Choroid plexus epithelial cell (primary cell): ENCODE measurements at places on chromosomes 1 and 21.

DNA sequence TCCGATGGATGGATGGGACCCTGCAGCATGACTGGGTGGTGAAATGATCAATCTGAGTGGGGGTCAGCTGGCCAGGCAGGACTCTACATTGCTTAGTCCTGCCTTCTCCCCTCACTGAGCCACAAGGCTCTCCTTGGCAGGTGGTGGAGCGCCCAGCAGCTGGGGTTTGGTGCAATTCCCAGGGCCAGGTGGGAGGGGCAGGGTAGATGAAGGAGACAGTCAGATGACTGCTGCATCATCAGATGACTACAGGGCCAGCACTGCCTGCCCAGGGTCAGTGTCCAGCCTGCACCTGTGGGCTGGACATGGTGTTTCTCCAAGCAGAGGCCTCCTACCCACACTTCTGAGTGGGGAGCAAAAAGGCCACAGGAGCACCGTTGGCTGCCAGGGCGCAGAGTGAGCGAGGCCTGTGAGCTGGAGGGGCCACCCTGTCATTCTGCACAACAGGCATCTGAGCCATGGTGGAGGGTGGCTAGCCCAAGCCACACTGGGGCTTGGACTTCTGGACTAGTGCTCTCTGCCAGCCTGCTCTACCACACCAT is 103.9 kb upstream of the EDN2 start:
- no peak for DNase-seq

GRCh38 chr21:39385299-39386145 is 36.6 kb upstream of the HMGN1 start:
- DNase-seq: peak; percentile 89

DNA sequence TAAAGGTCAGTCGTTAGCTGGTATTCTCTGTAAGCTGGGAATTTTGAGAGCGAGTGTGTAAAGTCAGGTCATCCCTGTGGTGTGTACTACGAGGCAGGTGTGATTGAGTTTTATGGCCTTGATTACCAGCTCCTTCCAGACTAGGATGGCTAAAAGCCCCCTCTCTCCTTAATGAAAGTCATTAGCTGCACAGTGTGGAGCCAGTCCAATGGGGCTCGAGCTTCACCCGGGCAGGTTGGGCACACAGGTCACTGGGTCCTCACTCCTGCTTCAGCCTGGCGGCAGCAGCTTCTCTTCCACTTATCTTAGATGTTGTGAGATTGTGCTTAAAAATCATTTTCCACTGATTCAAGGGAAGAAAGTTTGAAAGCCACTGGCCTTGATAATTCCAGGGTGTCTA is 3.0 kb downstream of the DMRTB1 start:
- no peak for DNase-seq

- no peak for DNase-seq
Observed at GRCh38 chr1:188668083-188668482, 1809.6 kb downstream of the BRINP3 start.
